ENCODE measurements at places on chromosomes 11 and 22.

DNA sequence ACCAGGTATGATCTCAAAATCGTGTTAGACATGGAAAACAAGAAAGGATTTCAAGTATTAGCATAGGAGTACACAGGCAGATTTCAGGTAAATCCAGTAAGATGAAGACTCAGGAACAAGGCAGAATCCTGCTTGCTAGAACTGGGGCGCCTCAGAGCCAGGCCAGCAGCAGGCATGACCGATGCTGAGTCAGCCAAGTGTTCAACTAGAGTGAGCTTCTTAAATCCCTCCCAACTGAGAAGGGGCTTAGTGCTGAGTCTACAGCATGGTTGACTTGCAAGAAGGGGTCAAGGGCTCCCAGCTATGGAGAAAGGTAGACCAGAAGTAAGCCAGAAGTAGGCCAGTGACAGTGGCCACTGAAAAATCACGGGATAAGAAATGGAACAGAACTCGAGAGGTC lies 12.4 kb downstream of the GRAP2 start:
- H3K27ac ChIP-seq = peak overlapping the region; percentile 97
- H3K27me3 ChIP-seq = no peaks in the 10 kb centered on the region
- peak overlapping the region; percentile 71 for H3K4me3 ChIP-seq
- H3K36me3 ChIP-seq = peaks cover 6% of the 10 kb centered on the region
- H3K4me1 ChIP-seq = peaks cover 96% of the 10 kb centered on the region

DNA sequence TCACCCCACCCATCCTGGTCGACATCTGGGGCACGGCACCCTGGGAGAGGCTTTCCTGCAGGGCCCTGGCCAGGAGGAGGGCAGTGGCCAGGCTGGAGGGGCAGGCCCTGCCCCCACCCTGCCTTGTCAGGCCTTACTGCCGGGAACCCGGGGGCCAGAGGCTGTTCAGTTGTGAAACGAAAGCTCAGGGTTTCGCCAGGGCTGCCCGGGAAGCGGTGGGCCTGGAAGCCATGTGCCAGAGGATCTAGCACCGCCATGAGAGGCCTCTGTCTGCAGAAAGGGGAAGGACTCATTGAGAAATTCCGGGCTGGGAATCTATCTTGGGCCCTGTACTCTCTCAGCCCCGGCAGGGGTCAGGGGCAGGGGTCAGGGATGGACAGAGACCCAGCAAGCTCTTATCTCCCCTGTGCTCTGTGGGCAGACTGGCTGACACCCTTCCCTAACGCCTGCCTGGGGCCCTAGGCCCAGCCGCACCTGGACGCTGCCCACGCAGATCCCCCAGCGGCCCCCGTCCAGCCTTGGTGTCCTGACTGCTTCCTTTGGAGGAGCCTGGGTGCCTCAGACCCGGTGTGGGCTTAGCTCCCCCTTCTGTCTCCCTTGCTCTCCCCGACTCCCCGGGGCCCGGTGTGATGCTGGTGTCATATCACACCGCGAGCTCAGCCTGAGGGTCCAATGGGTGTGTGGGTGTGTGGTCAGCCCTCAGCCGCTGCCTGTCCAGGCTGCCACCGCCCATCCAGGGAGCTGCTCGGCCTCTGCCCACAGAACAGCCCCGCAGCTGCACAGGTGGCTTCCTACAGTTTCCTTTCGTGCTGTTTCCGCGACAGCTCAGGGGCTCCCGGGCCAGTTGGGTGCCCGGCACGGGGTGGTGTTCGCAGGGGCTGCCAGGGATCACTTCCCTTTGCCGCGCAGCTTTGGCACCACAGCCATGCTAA lies 6.5 kb downstream of the PIM3 start:
- peaks cover 59% of the 10 kb centered on the region for H3K4me1 ChIP-seq
- DNase-seq = peak; percentile 47
- peaks cover 35% of the 10 kb centered on the region for H3K36me3 ChIP-seq
- peak overlapping the region; percentile 36 for H3K4me3 ChIP-seq
- H3K27me3 ChIP-seq = no peaks in the 10 kb centered on the region

- peaks cover 48% of the 10 kb centered on the region for H3K27me3 ChIP-seq
- H3K4me3 ChIP-seq = no peak overlapping the region
- no peaks in the 10 kb centered on the region for H3K36me3 ChIP-seq
- H3K27ac ChIP-seq = no peak overlapping the region
- no peak for DNase-seq
Measured at GRCh38 chr22:32700191-32700882, 101.2 kb upstream of the TIMP3 start.

- no peak for DNase-seq
- peaks cover 12% of the 10 kb centered on the region for H3K4me1 ChIP-seq
- peak overlapping the region; percentile 62 for H3K27ac ChIP-seq
Measured at GRCh38 chr11:3004481-3004880, 12.4 kb upstream of the NAP1L4 start.

DNA sequence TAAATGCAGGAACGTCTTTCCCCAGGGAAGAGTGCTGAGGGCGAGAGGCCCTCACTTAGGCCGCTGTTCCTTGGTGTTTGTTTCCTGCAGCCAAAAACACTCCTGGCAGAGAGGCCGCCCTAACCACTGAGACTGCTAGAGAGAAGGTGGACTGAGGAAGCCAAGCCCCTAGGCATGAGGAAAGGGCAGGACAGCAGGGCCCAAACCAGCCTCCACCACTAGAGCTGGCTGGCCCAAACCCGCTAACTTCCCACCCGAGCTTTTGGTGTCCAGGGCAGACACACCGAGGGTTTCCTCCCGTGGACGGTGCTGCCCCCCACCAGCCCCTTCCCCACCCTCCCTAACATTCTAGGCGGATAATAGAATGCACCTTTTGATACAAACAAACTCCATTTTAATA lies 6.0 kb downstream of the FGF19 start:
- peaks cover 85% of the 10 kb centered on the region for H3K27me3 ChIP-seq
- H3K4me3 ChIP-seq = no peak overlapping the region
- H3K4me1 ChIP-seq = peaks cover 3% of the 10 kb centered on the region

- no peaks in the 10 kb centered on the region for H3K27me3 ChIP-seq
- H3K4me1 ChIP-seq = peaks cover 88% of the 10 kb centered on the region
- H3K4me3 ChIP-seq = peak overlapping the region; percentile 85
Measured at GRCh38 chr22:24429411-24430365, 2.3 kb downstream of the ADORA2A start.
